ENCODE measurements at places on chromosomes 13 and 19.

DNA sequence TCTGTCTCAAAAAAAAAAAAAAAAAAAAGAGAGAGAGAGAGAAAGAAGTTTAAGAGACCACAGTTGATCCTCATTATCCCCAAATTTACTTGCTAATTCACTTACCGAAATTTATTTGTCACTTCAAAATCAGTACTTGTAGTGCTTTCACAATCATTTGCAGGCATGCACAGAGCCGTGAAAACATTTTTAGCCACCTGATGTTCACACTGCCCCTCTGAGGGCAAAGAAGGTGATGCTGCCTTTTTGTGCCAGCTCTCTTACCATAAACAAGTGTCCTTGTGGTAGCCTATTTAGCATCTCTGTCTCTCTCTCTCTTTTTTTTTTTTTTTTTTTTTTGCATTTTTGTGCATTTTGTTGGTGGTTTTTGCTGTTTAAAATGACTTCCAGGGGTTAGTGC lies 24.1 kb upstream of the CASP14 start:
- no peak for DNase-seq

DNA sequence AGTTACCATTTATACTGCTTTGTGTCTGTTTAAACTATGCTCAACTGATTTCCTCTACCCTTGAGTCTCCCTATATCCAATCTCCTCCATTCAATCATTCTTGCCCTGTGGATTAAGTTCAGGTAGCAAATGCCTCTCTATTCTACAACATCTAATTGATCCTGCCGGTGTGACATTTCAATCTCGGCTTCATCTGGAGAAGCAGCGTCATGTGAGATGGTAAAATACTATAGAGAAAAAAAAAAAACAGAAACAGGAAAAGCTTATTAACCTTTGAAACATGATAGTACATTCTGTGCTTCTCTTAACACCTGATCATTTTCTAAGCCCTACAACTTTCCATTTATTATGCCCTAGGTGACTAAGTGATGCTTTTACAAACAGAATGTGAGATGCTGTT lies 89.4 kb downstream of the KCTD12 start:
- no peak for DNase-seq

DNA sequence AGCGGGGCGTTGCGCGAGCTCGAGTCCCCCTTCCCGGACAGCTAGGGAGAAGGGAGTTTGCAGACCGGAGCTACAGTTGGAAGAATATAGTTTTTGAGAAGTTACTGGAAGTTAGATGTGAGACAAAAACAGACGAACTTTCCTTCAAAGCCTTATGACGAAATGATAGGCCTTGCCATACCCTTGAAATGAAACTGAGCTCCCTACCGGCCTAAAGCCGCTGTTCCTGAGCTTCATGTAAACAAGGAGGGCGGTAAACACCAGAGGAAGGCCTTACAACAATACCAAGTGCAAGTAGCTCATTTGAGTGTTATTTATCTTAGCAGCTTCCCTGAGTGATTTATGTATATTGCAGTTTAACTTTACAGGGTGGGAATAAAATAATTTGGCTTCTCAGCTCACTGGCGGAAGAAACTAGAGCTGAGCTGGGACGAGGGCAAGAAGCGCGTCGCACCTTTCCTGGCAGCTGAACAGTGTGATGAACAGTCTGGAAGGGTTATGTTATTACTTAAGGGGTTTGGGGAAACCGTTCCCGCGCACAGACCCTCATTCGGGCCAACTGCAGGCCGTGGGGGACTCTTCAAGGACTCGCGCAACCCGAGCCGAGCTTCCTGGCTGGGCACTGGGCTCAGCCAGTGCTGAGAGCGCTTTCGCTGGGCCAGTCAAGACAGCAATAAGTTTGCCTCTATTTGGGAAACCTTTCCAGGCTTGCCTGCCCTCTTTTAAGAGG lies 111.2 kb downstream of the KCNRG start:
- DNase-seq = no peak

DNA sequence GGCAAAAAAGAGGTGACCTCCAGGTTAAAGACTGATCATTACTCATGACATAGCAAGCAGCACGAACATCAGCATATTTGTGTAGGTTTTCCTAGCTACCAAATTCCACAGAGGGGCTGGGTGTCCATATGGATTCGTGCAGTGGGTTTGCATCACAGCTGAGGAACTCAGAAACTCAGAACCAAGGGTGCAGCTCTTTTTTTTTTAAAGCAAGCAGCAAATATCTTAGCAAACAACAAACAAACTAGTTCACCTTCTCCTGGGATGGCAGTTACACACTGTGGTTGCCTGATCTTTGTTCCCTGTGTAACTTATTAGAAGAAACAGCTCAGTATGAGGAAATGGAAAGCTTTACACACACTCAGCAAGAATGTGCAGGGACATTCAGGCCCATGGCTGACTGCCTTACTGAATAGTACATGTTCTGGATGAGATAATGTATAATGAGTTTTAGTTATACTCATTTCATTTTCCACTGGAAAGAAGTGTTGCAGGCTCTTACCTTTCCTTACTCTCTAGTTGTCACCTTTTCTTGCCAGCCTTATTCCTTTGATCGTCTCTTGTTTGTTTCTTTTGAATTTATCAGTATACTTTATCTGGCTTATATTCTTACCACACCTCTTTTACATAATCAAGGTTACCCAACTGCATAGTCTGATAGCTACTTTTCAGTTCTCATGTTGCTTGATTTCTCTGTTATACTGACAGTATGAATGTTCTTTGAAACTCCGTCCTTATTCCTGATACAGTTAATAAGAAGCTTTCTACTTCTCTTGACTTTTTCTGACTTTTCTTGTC lies 4.3 kb downstream of the NDFIP2 start:
- no peak for DNase-seq

- no peak for DNase-seq
These were observed 127.1 kb downstream of the GGACT start for GRCh38 chr13:100461309-100462030.

DNA sequence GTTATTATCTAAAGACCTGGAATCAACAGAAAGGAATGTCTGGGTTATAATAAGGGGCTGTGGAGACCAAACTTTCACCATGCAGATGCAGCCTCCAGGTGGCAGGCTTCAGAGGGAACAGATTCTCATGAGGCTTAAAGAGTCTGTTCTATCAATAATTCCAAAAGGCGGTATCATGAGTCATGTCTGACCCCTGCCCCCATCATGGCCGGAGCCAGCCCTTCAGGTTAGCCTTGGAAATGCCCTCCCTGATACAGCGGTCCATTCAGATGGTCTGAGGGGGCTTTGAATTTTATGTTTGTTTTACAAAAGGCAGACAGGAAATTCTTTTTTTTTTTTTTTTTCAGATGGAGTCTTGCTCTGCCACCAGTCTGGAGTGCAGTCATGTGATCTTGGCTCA lies 21.7 kb upstream of the LAMP1 start:
- DNase-seq = no peak

DNA sequence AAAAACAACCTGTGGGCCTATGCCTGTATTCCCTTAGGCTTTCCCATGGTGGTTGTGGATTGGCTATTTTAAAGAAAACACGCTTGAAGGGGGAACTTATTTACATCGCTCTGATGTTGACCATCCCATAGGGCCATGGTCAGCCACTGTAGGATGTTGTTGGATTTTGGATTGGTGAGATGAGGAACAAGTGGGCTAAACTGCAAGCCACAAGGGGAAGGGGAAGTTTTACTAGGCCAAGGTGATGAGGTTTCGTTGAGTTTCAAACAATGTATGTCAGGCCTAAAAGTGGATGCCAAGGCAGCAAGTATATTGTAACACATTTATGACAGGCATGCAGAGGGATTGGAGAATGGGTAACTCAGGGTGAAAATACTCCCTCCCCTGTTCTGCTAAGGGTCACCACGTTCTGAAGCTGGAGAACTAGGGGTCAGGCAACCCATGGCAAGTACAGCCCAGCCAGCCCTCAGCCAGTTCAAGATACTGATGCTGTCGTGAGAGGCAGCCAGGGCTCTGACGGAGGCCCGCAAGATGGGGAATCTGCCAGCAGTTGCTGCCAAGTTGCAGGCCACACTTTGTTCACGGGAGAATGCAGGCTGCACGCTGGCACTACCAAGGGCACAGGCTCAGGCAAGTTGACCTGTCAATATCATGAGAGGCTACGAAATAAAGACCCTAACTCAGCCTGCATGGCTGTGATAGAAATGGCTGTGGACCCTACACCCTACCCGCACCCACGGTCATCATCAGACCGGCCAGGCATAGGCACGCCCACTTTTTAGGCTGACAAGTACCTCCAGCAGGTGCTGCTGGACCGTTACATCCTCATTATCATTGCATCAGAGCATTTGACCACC lies 11.1 kb downstream of the IRGC start:
- no peak for DNase-seq

GRCh38 chr13:44756276-44756810 lies 180.2 kb upstream of the TSC22D1 start:
- no peak for DNase-seq

DNA sequence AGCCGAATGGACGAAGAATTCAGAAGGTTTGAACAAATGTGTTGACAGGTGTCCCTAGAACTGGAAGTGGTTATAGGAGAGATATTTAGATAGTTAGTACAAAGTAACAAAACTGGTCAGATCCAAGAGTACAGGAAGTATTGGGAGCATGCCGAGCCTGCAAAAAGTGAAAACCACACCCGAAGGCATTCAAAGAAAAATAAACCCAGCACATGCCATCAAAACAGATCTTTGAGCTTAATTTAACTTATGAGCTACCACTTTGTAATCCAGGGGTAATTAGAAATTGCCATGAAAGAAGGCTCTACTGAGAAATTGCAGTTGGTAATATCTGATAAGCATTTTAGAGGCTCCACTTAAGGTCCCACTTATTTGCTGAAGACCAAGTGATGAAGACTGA lies 214.2 kb downstream of the DNAJC15 start:
- DNase-seq = no peak

DNA sequence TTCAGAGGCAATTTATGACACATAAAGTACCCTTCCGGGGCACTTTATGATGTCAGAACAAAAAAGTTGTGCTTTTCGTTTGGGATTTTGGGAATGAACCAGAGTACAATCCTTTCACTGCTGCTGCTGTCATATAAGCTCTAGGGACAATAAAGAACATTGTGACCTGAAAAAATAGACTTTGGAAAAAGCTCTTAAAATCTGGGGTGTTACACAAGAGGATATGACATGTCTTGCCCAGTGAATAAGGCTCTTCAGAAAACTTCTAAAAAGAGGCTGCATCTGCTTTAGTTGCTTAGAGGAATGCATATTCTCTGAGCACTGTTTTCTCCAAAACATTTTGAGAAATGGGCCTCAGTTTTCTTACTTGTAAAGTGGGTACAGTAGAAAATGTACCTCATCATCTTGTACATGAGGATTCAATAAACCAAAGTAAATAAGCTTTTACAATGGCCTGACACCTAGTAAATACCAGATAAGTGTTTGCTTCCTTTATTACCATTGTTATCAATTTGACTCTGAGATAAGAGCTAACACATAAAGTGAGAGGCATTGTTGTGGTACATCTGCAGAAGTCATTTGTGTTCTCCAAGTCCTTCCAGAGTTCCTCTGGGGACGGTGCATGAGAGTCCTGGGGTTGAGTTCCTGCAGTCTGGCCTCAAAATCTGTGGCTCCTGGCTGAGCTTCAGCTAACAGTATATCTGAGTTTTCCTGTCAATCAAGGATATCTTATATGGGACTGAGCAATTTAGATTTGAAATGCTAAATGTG lies 67.4 kb upstream of the EDNRB start:
- no peak for DNase-seq

All from activated gamma-delta T cell (primary cell).